ENCODE measurements at places on chromosomes 7 and 10.

DNA sequence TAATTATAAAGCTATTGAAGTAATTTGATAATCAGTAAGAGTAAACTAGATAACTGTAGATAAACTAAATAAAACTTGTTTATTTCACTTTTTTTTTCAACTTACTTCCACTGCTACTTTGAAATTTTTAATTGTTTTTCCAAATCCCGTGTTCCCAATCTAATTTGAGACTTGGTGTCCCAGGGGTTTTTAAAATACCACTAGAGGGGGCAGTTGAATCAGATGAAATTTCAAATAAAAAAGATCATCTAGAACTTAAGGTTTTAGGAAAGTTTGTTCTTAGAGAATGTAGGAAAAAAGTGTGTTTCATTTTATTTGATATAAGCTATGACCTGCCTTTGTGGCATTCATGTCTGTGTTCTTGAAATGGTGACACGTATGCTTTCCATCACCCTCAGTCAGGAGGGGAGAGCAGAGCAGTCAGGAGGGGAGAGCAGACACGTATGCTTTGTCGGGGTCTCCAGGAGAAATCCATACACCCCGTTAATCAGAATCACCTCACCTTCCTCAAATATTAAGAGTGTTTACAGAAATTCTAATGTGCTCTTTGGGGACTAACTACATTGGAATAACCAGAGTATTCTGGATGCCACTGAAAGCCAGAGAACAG lies 49.9 kb downstream of the C10orf67 start:
- ATAC-seq: no peak

GRCh38 chr7:142024547-142024946 lies 28.9 kb downstream of the MGAM start:
- ATAC-seq: no peak

DNA sequence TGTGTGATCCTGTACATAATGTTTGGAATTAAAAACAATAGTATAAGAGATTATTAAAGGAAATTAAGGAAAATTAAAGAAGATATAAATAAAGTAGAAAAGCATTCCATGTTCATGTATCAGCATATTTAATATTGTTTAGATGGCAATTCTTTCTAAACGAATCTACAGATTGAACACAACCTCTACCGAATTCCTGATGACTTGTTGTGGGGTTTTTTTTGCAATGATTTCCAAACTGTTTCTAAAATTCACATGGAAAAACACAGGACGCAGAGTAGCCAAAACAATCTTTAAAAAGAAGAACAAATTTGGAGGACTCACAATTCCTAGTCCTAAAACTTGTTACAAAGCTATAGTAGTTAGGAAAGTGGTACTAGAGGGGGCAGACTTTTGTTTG lies 573.4 kb upstream of the IGFBP3 start:
- no peak for ATAC-seq

GRCh38 chr7:135980012-135980551 lies 2.9 kb upstream of the MTPN start:
- ATAC-seq: peak; percentile 26

- no peak for ATAC-seq
Measured at GRCh38 chr10:86163522-86164173, 202.9 kb downstream of the GRID1 start.

DNA sequence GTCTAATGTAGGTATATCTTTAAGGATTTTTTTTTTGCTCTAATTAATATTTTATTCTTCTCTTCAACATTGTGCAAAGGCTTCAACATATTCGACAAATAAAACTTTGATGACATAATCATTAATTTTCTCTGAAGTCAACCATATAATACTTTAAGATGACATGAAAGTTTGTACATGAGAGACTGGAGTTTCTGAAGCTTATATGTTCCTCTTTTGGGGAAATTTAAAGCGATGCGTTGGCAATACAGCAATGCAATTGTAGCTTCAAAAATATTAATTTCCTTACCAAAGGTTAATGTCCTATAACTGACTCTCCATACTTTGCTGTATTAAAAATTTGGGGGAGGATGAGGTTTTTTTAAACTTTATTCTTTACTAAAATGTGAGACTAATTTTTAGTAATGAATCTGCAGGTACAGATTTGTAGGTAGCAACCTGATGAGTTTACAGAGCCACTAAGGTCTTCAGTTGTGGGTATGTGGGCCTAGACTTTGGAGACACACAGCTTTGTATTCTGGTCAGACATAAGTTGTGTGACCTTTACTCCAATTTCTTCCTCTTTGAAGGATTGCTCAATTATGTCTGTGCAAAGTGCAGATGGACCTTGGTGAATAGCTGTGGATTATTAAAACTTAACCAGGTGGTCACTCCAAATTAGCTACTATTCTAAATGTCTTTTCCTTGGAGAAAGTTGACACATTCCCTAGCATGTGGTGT lies 18.0 kb upstream of the LIPA start:
- ATAC-seq: no peak

GRCh38 chr7:151383638-151384351 lies 26.0 kb downstream of the WDR86 start:
- ATAC-seq: peak; percentile 41

GRCh38 chr10:79084012-79084971 lies 15.5 kb downstream of the ZMIZ1 start:
- ATAC-seq: peak; percentile 36

DNA sequence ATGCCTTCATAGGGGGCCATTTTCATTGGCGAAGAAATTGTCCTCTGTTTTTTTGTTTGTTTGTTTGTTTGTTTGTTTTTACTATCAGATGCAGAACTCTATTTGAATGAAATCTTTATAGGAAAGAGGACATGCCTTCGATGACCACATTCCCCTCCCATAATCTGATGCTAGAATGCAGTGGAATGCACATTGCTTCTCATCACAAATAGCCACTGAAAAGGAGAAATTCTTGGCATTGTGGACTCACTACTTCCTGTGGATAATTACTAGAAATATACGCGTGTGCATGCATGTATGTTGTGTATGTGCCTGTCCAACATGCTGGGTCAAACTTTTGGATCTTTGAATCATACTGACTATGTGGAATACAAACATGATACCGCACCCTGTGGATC lies 70.5 kb upstream of the SFMBT2 start:
- no peak for ATAC-seq

DNA sequence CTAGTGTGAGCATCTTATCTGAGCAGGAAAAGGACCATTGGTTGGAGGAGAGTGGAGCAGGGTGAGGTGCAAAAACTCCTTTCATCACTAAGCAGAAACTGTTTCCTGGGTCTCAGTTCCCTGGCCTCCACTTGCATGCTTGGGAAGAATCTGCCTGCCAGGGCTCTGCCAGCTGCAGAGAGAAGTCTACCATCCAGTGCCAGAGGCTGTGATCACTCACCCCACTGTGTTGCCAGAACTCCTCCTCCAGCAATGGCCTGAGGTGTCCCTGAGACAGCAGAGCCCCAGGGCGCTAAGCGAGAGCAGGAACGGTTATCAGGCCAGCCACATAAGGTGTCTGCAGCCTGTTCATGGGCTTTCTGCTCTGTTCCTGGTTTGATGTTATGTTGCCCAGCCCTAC lies 991.4 kb downstream of the CCSER2 start:
- ATAC-seq: no peak

DNA sequence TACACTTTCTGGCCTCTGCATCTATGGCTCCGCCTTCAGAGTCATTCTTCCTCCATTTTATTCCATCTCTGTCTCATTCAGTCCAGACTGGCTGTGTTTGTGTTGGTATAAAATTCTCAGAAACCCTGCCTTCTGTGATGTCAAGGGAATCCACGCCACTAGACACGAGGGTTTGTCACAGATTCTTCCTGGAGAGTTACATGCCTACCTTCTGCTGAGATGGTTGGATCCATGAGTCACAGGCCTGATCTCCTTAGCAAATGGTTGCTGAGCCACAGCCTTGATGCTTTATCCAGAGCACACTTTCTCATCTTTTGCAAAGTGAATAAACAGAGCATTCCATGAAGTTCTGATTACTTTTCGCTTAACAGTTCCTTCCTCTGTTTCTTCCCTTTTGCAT lies 35.9 kb upstream of the TSPAN33 start:
- peak; percentile 16 for ATAC-seq

DNA sequence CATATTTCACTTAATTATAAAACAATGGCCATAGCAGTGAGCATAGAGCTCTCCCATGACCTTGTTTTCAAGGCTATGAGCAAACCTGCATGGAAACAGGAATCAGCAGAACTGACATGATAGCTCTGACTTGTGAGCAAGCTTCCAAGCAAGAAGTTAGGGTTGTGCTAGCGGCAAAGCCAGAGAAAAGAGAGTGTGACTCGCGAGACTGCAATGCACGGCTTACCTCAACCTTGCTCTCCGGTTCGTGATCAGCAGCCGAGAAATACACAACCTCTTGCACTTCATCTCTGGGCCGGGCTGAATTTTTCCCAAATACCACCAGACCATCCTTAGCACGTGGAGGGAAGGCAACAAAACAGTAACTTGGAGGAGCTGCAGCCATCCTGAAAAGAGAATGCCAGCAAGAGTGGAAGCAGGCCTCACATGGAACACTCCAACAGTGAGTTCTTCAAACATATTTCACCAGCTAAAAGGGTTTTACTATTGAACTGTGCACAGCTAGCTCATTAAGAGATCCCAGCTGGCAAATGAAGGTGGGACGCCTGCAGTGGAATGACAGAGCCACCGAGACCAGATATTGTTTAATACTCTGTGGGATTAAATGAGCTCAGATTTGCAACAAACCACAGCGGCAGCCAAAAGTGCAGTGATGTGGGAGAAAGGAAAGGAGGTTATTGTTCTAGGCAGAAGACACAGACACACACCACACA lies 20.8 kb downstream of the SCRN1 start:
- ATAC-seq: no peak

- no peak for ATAC-seq
Measured at GRCh38 chr10:78458983-78459638, 425.4 kb downstream of the RPS24 start.

GRCh38 chr10:27240212-27241009 lies at the start of gene ACBD5:
TSS of gene ACBD5 (minus strand) at chr10:27240797. CDS start at chr10:27240688, 109 bp downstream.
- ATAC-seq: peak; percentile 71

DNA sequence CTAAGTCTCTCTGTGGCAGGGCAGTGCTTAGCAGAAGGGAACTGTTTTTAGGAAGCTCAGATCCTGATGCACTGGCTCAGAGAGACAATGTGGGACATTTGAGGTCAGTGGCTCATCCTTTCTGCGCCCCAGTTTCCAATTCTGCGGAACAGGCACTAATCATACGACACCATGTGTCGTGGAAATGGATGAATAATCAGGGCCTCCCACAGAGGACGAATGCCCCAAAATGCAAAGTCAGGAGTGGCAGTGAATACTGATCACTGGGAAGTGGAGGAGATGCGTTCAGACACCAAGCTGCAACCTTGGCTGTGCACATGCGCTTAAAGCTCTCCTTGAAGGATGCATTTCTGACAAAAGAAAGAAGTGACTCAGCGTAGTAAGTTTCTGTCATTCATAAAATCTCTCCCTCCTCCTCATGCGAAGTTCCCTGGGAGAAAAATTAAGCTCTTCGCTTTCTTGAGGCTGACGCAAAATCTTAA lies 21.9 kb upstream of the ECHDC3 start:
- ATAC-seq: no peak
